Suppressor macrophage treated with lipopolysaccharide for 1 hour (primary cell): ENCODE measurements at places on chromosomes 3 and 15.

- no peak for DNase-seq
Observed at GRCh38 chr3:66948041-66948440, 50.1 kb upstream of the KBTBD8 start.

DNA sequence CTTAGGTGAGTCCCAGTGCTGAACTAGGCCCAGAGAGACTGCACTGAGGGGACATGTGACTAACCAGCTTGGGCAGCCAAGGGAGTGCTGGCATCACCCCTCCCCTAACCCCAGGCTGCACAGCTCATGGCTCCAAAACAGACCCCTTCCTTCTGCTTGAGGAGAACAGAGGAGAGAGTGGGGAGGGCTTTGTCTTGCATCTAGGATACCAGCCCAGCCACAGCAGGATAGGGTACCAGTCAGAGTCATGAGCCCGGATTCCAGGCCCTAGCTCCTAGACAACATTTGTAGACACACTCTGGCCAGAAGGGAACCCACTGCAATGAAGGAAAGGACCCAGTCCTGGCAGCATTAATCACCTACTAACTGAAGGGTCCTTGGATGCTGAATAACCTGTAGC is 49.9 kb upstream of the PLSCR4 start:
- DNase-seq: no peak

- DNase-seq: no peak
Observed at GRCh38 chr3:42935472-42935871, 29.5 kb downstream of the ZNF662 start.

DNA sequence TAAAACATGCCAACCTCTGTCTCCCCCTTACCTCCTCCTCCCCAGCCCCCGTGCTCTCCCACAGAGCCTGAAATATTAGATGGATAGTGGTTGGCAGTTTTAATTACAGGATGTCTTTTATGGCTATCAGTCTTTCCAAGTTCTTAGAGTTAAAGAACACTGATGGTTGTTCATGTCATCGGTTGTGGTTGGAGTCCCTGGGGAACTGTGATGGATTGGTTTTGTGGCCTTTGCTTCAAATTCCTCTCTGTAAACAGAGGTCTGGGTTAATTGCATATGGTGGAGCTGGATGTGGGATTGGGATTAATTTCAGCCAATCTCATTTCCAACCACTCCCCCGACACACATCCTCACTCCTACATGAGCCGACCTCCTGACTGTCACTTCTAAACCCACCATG is 164.5 kb upstream of the PROK2 start:
- no peak for DNase-seq
